Fibroblast of lung (primary cell): ENCODE measurements at places on chromosomes 4 and X. TPM values are rescaled to one million over a fixed set of nuclear protein-coding genes. Genes with fewer than 3 reads are reported as not detected.
A peak's percentile ranks its signal among the peaks of the same experiment; 100 is the strongest.

The CTAG2 gene
- polyA plus RNA-seq = not detected in 2 replicates

The SPANXA1 gene
- polyA plus RNA-seq = not detected in 2 replicates

The ENPEP gene
- polyA plus RNA-seq = 0.08 and 0.28 TPM in 2 replicates

The TRMT44 gene
- 5.5 and 6.5 TPM in 2 replicates for polyA plus RNA-seq

The HMGN5 gene
- 2.9 and 4.4 TPM in 2 replicates for polyA plus RNA-seq

The TEX13C gene
- polyA plus RNA-seq = not detected in 2 replicates

The EVC2 gene
- polyA plus RNA-seq = 1.3 and 1.4 TPM in 2 replicates

The HPGDS gene
- polyA plus RNA-seq = not detected in 2 replicates

The TIMP1 gene
- polyA plus RNA-seq = 1,117 and 2,877 TPM in 2 replicates

DNA sequence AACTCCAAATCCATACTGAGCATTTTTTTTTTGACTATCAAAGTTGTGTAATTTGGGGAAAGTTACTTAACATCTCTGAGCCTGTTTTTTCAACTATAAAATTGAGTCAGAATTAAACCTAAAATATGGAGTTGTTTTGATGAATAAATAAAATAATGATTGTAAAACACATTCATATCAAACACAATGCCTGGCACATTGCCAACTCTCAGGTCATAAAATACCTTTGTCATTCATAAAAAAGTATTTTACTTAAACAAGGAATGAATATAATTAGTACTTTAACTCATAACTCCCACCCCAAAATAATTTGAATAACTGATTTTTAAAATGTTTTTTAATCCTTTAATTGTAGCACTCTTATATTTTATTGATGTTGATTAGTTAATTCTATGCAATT, 3.8 kb upstream of the GPR174 start:
- no peaks in the 10 kb centered on the region for H3K4me1 ChIP-seq
- H3K27ac ChIP-seq = no peak overlapping the region
- H3K27me3 ChIP-seq = no peaks in the 10 kb centered on the region
- H3K36me3 ChIP-seq = no peaks in the 10 kb centered on the region
- H3K4me3 ChIP-seq = no peak overlapping the region

DNA sequence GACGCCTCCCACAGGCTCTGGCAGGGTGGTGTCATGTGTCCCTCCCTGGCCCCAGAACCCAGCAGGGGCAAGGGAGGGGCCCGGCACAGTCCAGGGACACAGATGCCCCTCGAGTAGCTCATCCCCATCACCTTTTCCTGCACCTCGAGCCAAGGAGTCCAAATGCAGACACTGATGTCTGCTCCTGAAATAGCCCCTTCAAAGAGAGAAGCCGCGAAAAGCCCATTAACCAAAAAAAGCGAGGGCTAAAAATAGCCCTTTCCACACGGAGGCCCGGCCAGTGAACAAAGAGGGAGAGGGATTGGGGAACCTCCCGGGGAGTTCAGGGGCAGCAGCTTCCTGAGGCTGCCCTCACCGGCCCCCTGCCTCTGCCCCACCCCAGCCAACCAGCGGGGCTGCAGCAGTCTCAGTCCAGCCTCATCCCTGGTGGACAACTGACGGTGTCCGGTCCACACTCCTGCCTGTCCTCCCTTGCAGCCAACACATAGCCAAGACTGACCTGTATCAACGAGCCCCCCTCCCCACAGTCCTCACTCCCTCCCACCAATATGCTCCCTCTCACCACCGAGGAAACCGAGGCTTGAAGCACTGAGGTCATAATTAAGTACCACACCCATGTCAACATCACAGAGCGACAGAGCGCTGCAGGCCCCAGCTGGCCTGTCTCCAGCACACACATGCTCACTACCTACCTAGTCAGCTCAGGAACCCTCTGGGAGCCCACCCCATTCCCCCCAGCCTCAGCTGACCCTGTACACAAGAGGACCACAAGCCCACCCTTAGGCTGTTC, 23.9 kb downstream of the WDR1 start:
- no peak overlapping the region for H3K4me3 ChIP-seq
- no peaks in the 10 kb centered on the region for H3K27me3 ChIP-seq
- H3K36me3 ChIP-seq = peaks cover 61% of the 10 kb centered on the region
- peak overlapping the region; percentile 55 for H3K27ac ChIP-seq
- no peak for DNase-seq
- peaks cover 43% of the 10 kb centered on the region for H3K4me1 ChIP-seq

DNA sequence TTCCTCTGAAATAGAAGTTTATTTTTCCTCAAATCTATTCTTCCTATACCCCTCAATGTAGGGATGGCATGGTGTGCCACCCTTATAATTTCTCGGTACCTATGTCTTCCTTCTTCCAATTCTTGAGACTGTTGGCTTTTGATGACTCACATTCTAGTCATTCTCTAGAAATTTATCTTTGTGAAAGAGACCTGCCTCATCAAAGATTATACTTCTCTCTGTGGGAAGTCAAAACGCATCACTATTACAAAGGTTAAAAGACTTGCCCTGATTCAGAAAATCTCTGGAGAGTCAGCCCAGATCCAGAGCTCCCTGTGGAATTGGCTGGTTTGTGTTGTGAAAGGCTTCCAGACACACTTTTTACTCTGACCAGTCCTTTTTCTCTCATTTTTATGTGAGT, 65.9 kb upstream of the FSTL5 start:
- no peak overlapping the region for H3K4me3 ChIP-seq
- DNase-seq = no peak
- H3K27me3 ChIP-seq = no peaks in the 10 kb centered on the region
- no peak overlapping the region for H3K27ac ChIP-seq

GRCh38 chr4:110412354-110413065, 63.4 kb upstream of the ENPEP start:
- no peak for DNase-seq
- no peaks in the 10 kb centered on the region for H3K27me3 ChIP-seq

DNA sequence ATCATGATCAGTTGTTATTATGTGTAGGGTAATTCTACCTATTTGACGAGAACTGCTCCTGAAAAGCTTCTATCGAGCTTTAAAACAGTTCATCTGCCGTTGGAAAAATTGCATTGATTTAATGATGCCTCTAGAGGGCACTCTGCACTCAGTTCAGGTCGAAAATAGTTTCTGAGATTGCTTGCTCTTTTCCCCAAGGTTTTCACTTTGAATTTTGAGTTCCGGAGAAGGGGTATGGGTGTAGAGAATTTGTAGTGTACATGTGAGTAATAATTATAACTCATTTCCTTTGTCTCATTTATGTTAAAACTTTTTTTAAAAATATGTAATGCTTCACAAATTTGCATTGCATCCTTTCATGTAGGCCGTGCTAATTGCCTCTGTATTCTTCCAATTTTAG, 28.4 kb upstream of the TNIP3 start:
- H3K36me3 ChIP-seq = no peaks in the 10 kb centered on the region
- H3K27ac ChIP-seq = no peak overlapping the region
- H3K4me3 ChIP-seq = peak overlapping the region; percentile 47
- DNase-seq = peak; percentile 71

DNA sequence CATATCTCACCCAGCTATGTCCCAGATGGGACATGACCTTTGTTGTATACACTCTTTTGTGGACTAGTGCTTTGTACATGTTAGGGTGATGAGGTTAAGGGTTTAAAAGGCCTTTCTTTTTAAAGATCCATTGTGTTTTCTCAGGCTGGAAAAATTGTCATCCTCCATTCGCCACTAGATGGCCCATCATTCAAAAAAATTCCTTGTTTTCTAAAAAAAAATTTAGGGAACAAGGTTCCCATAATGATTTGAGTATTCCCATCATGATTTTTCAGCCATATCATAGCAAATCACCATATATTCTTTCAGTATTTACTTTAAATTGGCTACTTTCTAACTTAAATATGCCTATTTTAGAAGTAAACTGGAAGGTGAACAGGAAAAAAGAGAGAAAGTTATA, 91.9 kb upstream of the TMEM164 start:
- H3K27me3 ChIP-seq = no peaks in the 10 kb centered on the region
- DNase-seq = no peak
- H3K36me3 ChIP-seq = no peaks in the 10 kb centered on the region
- no peak overlapping the region for H3K4me3 ChIP-seq
- H3K4me1 ChIP-seq = no peaks in the 10 kb centered on the region

DNA sequence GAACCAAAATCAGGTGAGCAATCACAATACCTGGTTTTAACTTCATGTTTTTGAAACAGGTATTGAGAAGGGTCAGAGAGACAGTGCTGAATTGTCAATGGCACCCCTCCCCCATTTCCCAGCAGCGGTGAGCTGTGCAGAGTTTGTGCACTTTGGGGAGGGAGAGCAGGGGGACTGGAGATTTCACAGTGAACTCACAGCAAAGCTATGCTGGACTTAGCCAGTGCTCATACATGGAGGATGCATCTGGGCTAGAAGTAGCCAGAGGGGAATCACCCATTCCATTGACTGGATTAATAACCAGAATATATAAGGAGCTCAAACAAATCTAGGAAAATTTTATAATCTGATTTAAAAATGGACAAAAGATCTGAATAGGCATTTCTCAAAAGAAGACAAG, 612.6 kb downstream of the STPG2 start:
- no peak overlapping the region for H3K27ac ChIP-seq
- peak; percentile 1 for DNase-seq
- H3K4me3 ChIP-seq = no peak overlapping the region

DNA sequence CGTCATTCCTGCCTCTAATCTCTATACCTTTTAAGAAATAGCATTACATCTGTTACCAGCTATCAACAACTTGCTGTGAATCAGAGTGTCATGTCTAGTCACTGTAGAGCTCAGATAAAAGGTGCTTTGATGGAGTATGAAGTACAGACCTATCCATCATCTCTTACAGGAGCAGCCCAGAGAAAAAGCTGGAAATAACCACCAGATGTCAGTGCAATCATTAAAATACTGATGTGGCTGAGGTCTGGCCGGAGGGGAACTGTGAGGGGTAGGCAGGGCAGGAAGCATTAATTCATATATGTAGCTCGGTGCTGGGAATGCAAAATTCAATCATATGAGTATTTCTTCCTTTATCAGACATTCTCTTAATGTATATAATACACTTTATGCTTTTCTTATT, 100.6 kb downstream of the AKAP4 start:
- no peaks in the 10 kb centered on the region for H3K36me3 ChIP-seq
- no peak overlapping the region for H3K27ac ChIP-seq
- H3K4me3 ChIP-seq = no peak overlapping the region
- DNase-seq = no peak
- H3K27me3 ChIP-seq = no peaks in the 10 kb centered on the region

GRCh38 chr4:150264595-150265161, 186.4 kb downstream of the DCLK2 start:
- peak; percentile 33 for DNase-seq
- H3K4me1 ChIP-seq = peaks cover 7% of the 10 kb centered on the region

DNA sequence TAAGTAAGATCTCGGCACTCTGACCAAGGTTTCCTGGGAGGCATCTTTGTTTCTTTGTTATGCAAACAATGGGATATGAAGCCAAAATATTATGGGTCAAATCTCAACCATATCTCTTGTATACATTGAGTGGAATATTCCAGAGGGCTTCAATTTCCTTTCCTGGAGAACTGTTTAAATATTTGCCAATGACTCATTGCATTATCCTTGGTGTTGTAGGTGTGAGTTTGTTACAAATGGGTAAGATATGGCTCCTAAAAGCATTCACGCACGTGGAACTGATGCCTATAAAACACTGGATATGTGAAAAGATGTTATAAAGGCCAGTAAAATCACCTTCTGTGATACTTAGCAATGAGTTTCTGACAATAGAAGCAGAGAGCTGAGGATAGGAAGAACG, 150.5 kb upstream of the WDR1 start:
- no peak for DNase-seq
- no peaks in the 10 kb centered on the region for H3K27me3 ChIP-seq
- no peaks in the 10 kb centered on the region for H3K4me1 ChIP-seq
- H3K27ac ChIP-seq = no peak overlapping the region
- H3K4me3 ChIP-seq = no peak overlapping the region

- H3K4me3 ChIP-seq = no peak overlapping the region
- H3K27me3 ChIP-seq = no peaks in the 10 kb centered on the region
- no peaks in the 10 kb centered on the region for H3K36me3 ChIP-seq
- peak; percentile 61 for DNase-seq
Measured at GRCh38 chr4:104901438-104901837, 245.2 kb upstream of the TET2 start.

- peak; percentile 77 for DNase-seq
- no peaks in the 10 kb centered on the region for H3K27me3 ChIP-seq
- H3K27ac ChIP-seq = peak overlapping the region; percentile 95
- H3K4me1 ChIP-seq = peaks cover 14% of the 10 kb centered on the region
Measured at GRCh38 chr4:153223930-153224329, 19.7 kb downstream of the TRIM2 start.

DNA sequence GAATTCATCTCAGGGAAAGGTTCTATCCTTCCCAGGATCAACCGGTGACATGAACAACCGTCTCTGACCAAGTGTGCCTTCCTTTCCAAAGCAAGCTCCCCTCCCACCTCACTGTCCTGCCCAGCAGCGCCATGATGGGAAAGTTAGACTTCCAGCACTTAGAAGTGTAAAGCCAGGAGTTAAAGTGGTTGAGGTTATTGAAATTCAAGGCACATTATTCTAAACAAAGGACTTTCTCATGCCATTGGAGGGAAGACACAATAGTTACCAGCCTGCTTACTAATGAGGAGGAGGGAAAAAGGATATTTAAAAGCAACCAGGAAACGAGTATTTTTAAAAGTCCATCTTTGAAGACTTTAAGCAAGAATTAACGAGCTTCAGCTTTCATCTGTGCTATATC, 96.8 kb downstream of the NSUN7 start:
- H3K4me3 ChIP-seq = no peak overlapping the region
- H3K4me1 ChIP-seq = no peaks in the 10 kb centered on the region
- DNase-seq = no peak
- H3K27me3 ChIP-seq = no peaks in the 10 kb centered on the region

DNA sequence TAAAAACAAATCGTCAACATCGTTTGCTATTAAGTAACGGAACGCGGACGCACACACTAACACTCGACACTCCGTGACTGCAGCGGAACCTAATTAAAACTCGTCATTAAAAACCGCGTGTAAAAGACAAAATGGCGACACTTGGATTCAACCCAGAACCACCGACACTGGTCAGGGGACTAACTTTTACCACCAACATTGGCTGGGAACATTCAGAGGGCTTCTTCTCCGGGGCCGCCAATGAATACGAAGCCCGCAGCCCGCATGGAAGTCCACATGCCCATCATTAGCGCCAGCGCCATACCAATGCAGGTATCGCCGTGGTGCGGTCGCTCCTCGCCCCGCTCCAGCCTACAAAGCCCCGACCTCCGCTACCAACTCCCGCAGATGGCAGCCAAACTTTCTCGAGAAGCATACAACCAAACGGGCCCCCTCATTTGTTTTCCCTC, 498 bp downstream of the RBMX start:
- DNase-seq = no peak
- H3K27me3 ChIP-seq = no peaks in the 10 kb centered on the region
- H3K4me3 ChIP-seq = peak overlapping the region; percentile 56

GRCh38 chr4:25178838-25179261, 18.6 kb upstream of the SEPSECS start:
- H3K27ac ChIP-seq = no peak overlapping the region
- H3K27me3 ChIP-seq = no peaks in the 10 kb centered on the region
- H3K4me1 ChIP-seq = peaks cover 10% of the 10 kb centered on the region
- DNase-seq = no peak

- H3K4me3 ChIP-seq = no peak overlapping the region
- no peak overlapping the region for H3K27ac ChIP-seq
- DNase-seq = no peak
- H3K36me3 ChIP-seq = no peaks in the 10 kb centered on the region
- no peaks in the 10 kb centered on the region for H3K27me3 ChIP-seq
Measured at GRCh38 chrX:1207496-1208025, 4.9 kb downstream of the CRLF2 start.
